Activated CD4-positive, alpha-beta memory T cell treated with anti-CD3 and anti-CD28 coated beads for 36 hours (primary cell): ENCODE measurements at places on chromosomes 5 and 9. TPM values are rescaled to one million over a fixed set of nuclear protein-coding genes. Genes with fewer than 3 reads are reported as not detected.

The EQTN gene
- not detected for total RNA-seq

The ZNF782 gene
- total RNA-seq, result 2.8 TPM

The OGN gene
- total RNA-seq, result not detected

The SLC6A18 gene
- not detected for total RNA-seq

The INSYN2B gene
- total RNA-seq, result not detected

The F2R gene
- 6.5 TPM for total RNA-seq

The CA9 gene
- total RNA-seq, result 0.90 TPM

The GADD45G gene
- total RNA-seq, result 5.7 TPM

The ALDH1A1 gene
- not detected for total RNA-seq

The LCN12 gene
- total RNA-seq, result 1.6 TPM

The BDP1 gene
- 26.6 TPM for total RNA-seq

The SPATA31C1 gene
- total RNA-seq, result not detected
